ENCODE measurements at places on chromosomes 5 and 9. TPM values are rescaled to one million over a fixed set of nuclear protein-coding genes. Genes with fewer than 3 reads are reported as not detected.

Gene FBXL17
- total RNA-seq: 34.1 TPM

Gene CMYA5
- total RNA-seq: 1,021 TPM

Gene GPRIN1
- 0.56 TPM for total RNA-seq

Gene ADAMTS16
- not detected for total RNA-seq

Gene SOHLH1
- total RNA-seq: not detected

Gene CAVIN4
- total RNA-seq: 46.5 TPM

Gene PDZD2
- 103 TPM for total RNA-seq

Gene DCTN4
- total RNA-seq: 50.7 TPM

Gene PCDHA1
- total RNA-seq: not detected

Gene OR2Y1
- not detected for total RNA-seq

Gene B4GALT7
- total RNA-seq: 24.1 TPM

Gene CDKN2B
- 1.7 TPM for total RNA-seq

Gene OSMR
- total RNA-seq: 47.6 TPM

All from right cardiac atrium (tissue), 5 donors.